Myometrial cell (primary cell): ENCODE measurements at places on chromosomes 11 and 22. TPM values are rescaled to one million over a fixed set of nuclear protein-coding genes. Genes with fewer than 3 reads are reported as not detected.

GSTT4 gene
- total RNA-seq, result not detected in 2 replicates

GPHA2 gene
- total RNA-seq, result not detected in 2 replicates

ABCC8 gene
- total RNA-seq, result not detected in 2 replicates

CECR2 gene
- under 0.01 and 0.58 TPM in 2 replicates for total RNA-seq

VSIG10L2 gene
- total RNA-seq, result not detected in 2 replicates

DCDC1 gene
- total RNA-seq, result not detected in 2 replicates
